ENCODE measurements at places on chromosomes 1 and 21. TPM values are rescaled to one million over a fixed set of nuclear protein-coding genes. Genes with fewer than 3 reads are reported as not detected.

DNA sequence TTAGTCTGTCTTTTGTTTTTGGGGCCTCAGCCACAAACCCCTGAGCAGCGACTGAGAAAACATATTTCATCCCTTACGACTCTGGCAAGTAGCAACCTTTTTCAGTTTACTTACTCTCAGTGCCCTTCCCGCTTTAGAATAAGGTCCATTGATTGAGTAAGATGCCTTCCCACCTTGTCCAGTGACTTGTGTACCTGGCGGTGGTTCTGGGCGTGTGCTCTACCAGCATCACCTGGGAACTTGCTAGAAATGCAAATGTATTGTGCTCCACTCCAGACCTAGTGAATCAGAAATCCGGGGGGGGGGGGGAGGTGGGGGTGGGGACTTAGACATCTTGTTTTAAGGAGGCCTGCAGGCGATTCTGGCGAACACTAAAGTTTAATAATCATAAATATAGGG, 72.1 kb downstream of the S1PR1 start:
- DNase-seq = no peak

DNA sequence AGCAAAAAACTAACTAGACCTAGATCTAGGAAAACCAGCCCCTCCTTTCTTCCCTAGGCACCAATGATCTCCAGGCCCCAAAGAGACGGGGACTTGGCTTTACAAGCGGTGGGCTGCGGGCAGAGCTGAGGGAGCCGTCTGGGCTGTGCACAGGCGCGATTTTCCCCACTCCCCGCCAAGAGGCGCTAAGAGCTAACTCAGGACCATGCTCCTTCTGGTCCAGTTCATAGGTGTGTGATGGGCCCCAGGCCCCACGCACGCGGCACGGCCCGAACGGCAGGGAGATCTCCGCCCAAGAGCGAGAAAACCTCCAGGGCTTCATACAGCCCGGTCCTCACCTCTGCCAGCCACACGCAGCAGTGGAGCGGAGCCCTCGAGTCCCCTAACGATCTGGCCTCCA, 7.5 kb upstream of the GPR153 start:
- DNase-seq = no peak

ALPL gene
- 45.4 TPM for total RNA-seq

DNA sequence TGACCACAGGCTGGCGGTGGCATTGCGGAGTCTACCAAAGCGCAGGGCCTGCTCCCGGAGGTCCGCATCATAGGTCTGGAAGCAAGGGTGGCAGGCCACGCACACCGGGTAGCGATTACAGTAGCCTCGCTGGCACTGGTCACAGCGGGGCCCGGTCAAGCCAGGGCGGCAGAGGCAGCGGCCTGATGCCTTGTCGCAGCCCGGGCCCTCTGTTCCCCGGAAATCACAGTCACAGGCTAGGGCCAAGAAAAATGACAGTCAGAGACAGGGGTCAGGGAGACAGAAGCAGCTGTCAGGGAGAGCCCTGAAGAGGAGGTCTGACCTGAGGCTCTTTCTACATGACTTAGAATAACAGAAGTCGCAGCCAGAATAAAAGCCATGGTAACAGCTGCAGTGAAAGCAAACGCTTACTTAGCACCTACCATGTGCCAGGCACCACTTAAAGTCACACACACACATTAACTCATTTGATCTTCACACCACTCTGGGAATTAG, 26.4 kb downstream of the LAMB3 start:
- no peak for DNase-seq

KRTAP13-2 gene
- not detected for total RNA-seq

DNA sequence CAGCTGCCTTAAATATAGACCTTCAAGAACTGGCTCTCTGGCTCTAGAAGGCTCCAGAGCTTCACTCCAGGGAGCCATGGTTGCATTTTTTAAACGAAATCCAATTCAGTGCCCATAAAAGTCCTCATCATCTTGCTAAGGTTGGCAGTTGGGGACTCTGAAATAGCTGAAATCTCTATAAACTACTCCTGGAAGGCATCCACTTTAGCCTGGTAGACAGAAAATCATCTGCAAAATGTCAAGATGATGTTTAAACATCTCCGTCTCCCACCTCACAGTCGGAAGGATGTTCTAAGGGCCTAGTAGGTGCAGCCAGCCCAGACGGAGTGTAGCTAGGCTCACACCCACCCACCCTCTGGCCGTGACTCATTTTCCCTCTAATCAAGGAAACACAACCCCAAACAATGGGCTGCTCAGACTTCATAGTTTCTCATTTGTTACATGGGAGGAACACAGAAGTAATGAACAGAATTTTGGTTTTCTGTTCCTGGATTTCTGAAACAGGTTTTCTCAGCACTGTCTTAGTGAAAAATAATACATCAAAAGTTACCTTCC, 235.4 kb upstream of the KAZN start:
- DNase-seq = peak; percentile 44
